ENCODE measurements at places on chromosomes 11 and 22. TPM values are rescaled to one million over a fixed set of nuclear protein-coding genes. Genes with fewer than 3 reads are reported as not detected.

- DNase-seq = no peak
These were observed 43.7 kb downstream of the BSX start for GRCh38 chr11:122937983-122938382.

DNA sequence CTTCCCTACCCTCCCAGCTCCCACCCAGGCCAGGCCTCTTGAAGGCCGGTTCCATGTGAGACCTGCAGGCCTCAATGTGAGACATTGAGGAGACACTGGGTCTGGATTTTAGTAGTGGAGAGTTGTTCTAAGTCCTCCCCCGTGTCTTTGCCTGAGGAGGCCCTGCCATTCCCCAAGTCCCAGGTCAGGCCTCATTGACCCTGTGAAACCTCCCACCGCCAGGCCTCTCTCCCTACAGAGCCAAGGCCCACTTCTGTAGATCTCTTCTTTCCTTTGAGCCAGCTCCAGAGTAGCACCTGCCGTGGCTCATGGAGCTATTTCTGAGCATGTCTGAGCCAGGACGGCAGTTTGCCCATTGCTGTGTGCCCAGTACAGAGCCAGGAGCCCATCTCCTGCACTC lies 1419.6 kb downstream of the TBC1D22A start:
- no peak for DNase-seq

DNA sequence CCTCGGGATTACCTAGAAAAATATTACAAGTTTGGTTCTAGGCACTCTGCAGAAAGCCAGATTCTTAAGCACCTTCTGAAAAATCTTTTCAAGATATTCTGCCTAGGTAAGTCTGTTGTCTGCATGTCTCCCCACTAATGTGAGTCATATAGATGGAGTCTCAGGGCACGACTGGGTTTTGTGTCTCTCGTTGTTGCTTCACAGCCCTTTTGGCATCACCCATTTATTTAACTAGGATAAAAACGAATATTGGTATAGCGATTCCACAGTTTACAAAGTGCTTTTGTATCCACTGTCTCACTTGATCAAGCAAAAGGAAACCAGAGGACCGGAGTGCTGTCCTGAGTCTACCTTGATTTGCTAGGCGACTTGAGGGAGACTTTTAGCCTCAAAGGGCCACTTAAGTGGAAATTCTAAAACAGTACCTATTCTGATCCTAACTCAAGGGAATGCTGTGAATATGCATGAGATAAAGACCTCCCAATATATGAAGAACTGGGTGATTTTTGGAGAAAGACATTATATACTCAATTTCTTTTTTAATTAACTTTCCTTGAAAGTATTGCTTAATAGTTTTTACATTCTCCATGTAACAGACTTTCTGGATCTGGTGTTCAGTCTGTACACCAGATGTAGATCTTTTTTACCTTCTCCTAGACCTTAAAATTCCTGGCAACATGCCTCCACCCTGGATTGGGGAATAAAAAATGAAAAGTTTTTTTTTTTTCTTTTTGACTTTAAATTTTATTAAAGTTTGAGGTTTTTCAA lies 590 bp downstream of the NNMT start:
- DNase-seq = peak; percentile 58

- no peak for DNase-seq
These were observed 48.3 kb downstream of the RAB30 start for GRCh38 chr11:83023410-83023809.

GRCh38 chr11:47406896-47407745 lies 1.3 kb upstream of the SLC39A13 start:
- no peak for DNase-seq

GRCh38 chr22:25475257-25476022 lies 89.0 kb upstream of the GRK3 start:
- DNase-seq = peak; percentile 86

NRGN gene
- total RNA-seq = 1.3 TPM

DNA sequence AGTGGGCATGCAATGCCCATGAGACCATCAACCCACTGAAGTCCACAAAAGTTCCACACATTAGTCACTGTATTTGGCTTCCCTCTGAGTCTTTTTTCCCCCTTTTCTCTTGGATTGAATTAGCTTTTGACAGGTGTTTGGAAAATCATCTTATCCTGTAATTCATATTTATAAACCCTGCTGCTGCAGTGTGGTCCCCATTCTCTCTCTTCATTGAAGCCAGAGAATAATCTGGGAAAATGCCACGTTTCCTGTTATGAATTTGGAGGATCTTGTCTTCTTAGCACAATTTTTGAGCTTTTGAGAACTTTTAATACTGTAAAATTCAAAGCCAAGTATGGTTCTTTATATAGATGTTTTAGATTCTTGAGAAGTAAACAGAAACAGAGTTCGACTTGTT lies 84.8 kb downstream of the UVRAG start:
- no peak for DNase-seq

PKP3 gene
- total RNA-seq = 0.68 TPM

MRGPRG gene
- total RNA-seq = not detected

MMP3 gene
- not detected for total RNA-seq

- peak; percentile 63 for DNase-seq
These were observed 45.5 kb upstream of the CRYBB3 start for GRCh38 chr22:25153961-25154666.

TRIM51 gene
- not detected for total RNA-seq

GRCh38 chr11:7909585-7910285 lies 21.3 kb downstream of the OR10A6 start:
- no peak for DNase-seq

DNA sequence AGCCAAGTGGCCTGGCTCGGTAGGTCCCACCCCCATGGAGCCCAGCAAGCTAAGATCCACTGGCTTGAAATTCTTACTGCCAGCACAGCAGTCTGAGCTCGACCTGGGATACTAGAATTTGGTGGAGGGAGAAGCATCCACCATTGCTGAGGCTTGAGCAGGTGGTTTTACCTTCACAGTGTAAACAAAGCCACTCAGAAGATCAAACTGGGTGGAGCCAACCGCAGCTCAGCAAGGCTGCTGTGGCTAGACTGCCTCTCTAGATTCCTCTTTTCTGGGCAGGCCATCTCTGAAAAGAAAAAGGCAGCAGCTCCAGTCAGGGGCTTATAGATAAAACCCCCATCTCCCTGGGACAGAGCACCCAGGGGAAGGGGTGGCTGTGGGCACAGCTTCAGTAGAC lies 22.3 kb upstream of the OR5B21 start:
- DNase-seq = no peak

GRCh38 chr11:46701078-46701654 lies 335 bp downstream of the ZNF408 start:
- DNase-seq = peak; percentile 29

GRCh38 chr11:35326266-35326879 lies 93.0 kb downstream of the SLC1A2 start:
- no peak for DNase-seq

UBQLN3 gene
- total RNA-seq = not detected

DNA sequence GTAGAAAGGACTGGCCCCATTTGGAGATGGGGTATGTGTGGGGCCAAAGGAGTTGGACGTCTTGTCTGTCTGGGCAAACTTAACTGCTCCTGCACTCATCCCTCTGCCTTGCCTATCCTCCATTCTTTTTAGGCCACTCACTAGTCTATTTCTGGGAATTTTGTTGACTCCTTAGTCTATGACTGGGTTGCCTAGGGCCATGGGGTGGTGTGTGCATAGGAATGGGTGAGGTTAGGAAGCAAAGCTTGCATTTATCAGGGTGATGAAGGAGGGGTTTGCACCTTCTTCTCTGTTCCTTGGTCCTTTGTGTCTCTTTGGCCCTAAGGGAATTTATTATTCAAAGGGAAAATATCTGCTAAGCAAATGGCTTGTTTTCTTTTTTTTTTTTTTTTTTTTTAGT lies 80.9 kb upstream of the OR9Q1 start:
- no peak for DNase-seq

GRCh38 chr11:256952-257737 lies 20.4 kb downstream of the PSMD13 start:
- no peak for DNase-seq

- no peak for DNase-seq
These were observed 424.6 kb upstream of the CADM1 start for GRCh38 chr11:115928811-115929210.

GRCh38 chr22:50004918-50005317 lies 7.6 kb downstream of the IL17REL start:
- no peak for DNase-seq

DNA sequence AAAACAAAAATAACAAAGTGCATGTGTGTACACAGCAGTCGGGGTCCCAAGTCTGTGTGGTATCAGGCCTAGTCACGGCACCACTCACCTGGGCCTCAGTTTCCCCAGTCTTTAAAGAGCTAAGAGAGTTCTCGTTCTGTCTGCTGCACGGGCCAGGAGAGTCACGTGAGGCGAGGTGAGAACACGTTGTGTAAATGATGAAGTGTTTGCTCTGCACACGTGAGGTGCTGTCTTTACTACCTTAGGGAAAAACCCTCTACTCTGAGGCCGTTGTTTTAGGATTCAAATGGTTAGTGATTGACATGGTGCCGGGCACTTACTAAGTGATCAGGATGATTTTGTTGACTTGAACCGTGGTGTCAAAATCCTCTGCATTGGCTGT lies 86.5 kb upstream of the PPARA start:
- peak; percentile 7 for DNase-seq

RIMBP3B gene
- total RNA-seq = 0.09 TPM

DNA sequence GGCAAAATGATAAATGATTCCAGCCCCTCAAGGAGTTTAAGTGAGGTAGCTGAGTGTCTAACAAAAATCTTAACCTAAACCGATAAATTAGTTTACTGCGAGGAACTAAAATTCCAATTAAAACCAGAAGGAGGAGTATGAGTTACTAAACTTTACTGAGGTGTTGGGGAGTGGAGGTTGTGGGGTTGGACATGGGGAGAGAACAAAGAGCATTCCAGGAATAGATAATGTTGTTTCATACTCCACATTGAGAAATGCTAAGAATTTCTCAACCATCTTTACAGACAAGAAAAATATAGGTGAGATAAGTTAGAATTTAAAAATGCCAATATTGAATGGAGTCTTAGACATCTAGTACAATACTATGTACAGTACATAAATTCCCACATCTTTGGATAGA lies 488.6 kb downstream of the METTL15 start:
- no peak for DNase-seq

GRCh38 chr22:44276041-44276440 lies 36.7 kb downstream of the SHISAL1 start:
- no peak for DNase-seq

C11orf52 gene
- 0.47 TPM for total RNA-seq

- DNase-seq = no peak
These were observed 40.3 kb downstream of the SIK2 start for GRCh38 chr11:111642542-111642941.

GRCh38 chr11:9315078-9315688 lies 790 bp upstream of the TMEM41B start:
- no peak for DNase-seq

- DNase-seq = no peak
These were observed 2.3 kb downstream of the UPK3A start for GRCh38 chr22:45286854-45287551.

DNA sequence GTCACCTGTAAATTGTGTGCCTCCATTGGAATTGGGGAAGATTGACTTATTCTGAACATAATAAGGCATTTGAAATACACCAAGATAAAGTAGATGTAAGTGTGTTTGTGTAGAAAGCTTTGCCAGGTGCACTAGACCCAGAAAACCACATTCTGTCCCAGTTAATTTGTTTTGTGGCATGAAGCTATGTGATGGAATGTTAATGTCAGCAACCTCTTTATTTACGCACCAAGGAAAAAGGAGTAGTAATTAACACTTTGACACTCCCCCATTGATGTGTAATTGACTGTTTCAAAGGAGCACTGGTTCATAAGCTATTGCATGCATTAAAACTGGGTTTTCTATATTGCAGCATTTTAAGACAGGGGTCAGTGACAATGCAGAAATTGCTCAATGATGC lies 14.3 kb downstream of the EIF3M start:
- DNase-seq = no peak

C22orf31 gene
- not detected for total RNA-seq

TRIM49 gene
- not detected for total RNA-seq

GRCh38 chr22:36830601-36831000 lies 13.8 kb upstream of the PVALB start:
- no peak for DNase-seq

- DNase-seq = peak; percentile 80
These were observed 20.7 kb downstream of the ELF5 start for GRCh38 chr11:34492806-34493414.

C11orf65 gene
- total RNA-seq = 0.09 TPM
